ENCODE measurements at places on chromosomes 1 and 21.

GRCh38 chr1:191483988-191484387 lies 674.3 kb upstream of the RGS18 start:
- no peak for DNase-seq

- no peak for DNase-seq
Measured at GRCh38 chr1:223833948-223834347, 11.8 kb downstream of the TP53BP2 start.

- DNase-seq: no peak
Measured at GRCh38 chr1:112599477-112599876, 19.5 kb downstream of the ST7L start.

DNA sequence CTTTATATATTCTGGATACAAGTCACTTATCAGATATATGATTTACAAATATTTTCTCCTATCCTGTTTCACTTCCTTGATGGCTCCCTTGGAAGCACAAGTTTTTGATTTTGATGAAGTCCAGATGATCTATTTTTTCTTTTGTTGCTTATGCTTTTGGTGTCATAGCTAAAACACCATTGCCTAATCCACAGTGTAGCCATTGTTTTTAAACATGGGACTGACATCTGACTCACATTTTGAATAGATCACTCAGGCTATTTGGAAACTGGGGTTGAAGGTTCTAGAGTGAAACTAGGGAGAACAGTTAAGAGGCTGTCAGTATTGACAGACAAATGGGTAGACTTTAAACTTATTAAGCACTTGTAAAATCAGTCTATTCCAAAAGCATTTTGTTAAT lies 16.6 kb downstream of the AK4 start:
- no peak for DNase-seq

DNA sequence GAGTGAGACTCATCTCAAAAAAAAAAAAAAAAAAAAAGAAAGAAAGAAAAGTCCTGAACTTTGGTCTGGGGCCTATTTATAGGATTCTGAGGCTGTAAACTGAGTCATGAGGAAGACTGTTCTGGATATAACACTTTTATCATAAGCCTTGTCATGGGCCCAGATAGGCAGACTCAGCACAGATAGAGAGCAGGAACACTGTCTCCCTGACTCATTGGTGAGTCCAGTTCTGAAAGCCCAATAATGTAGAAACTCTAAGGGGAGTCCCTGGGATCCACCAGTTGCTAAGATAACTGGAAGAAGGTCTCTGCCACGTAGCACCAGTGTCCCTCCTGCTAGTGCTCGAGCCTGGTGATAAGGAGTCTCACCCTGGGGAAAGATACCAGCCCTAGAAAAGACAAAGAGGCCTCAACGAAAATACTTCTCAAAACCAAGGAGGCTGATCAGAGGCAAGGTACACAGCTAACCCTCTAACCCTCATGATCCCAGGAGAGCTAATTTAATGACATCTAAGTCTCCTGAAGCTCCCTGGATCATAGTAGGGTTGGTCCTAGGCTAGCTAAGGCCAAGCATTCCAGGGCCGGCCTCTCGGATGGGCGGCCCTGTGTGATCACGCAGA lies 43.5 kb downstream of the LPAR3 start:
- no peak for DNase-seq

DNA sequence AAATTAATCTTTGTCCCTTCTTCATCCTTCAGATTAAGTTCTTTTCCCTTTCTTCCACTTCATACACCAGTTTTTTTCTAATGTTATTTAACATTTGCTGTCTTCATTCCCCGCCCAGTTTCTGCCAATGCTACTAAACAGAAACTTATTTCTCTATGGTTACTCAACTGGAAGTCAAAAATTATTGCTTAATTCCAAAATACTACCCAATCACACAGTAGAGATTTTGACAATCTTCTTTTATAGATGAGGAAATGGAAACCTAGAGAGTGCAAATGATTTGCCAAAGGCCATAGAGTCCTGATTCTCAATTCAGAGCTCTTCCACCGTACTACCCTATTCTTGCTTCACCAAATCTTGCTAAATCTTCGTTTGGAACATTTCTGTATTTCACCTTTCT lies 58.1 kb upstream of the SH3GLB1 start:
- DNase-seq: no peak

DNA sequence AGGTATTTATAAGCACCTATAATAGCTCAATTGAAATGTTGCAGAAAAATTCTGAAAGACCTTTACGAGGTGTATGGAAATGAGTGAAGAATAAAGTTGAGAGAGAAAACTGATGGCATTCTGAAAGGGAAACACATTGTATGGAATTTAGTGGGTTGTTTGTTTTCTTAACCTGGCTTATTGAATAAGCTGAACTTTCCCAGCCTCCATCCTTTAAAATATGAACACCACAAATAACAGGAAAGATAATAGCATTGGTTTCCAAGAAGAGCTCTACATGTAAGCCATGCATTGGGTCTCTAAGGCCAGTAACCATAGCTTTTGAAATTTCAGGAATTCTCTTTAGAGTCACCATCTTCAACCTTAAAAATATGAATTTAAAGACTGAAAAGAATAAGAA lies 709.0 kb downstream of the USP25 start:
- no peak for DNase-seq

DNA sequence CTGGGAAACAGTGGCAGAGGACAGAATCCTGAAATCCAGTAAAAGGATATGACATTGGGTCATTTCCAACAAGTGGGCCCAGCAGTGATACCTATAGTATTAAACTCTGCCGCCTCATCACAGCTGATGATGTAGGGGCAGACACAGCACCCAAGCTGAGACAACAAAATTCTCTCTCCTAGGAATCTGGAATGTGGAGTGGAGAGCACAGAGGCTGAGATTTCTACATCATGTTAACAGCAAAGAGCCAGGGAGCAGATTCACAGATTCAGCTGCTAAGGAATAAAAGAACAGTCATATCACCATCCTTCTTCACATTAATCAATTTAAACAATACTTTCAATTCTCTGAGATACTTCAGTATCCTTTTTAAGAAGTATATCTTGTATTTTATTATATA lies 61.9 kb downstream of the CRP start:
- no peak for DNase-seq

GRCh38 chr1:227733751-227734545 lies 1.2 kb downstream of the JMJD4 start:
- peak; percentile 20 for DNase-seq

DNA sequence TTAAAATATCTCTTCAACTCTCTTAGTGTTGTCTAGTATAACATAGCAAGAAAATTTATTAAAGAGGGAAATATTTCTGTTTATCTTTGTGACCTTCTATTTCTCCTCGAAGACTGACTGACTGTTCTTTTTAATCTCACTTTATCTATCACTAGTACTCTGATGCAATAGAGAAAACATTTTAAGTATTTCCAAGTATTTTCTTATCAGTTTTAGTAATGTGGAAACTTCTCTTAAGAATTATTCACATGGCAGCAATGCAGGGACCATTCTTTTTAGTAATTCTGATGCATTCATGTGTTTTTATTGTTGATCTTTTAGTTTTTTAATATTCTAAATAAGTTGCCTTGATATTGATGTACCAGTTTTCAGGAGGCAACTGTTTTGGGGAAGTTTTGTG lies 115.7 kb downstream of the NEK7 start:
- no peak for DNase-seq

GRCh38 chr1:54859700-54860391 lies 27.1 kb downstream of the DHCR24 start:
- no peak for DNase-seq

GRCh38 chr1:67515324-67516080 lies 85.3 kb upstream of the SERBP1 start:
- DNase-seq: no peak

DNA sequence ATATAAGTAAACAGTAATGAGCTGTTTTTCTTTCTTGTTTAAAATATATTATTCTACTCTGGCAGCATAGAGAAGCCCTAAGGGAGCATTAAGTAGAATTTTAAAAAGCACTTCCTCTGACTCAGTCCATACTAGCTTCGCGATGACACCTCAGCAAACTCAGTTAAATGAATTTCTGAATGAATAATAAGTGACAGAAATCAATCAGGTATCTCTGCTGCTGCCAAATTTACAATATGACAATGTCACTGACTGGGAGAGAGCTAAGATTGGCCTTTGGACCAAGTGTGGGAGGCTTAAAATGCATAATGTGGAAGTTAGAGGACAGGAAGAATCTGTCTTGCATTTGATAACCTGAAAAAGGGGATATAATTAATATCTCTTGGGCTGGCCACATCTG lies 296.1 kb downstream of the HHIPL2 start:
- DNase-seq: no peak

- no peak for DNase-seq
Measured at GRCh38 chr1:88275259-88275862, 408.7 kb upstream of the PKN2 start.

GRCh38 chr1:244761279-244761678 lies 74.2 kb upstream of the COX20 start:
- no peak for DNase-seq

DNA sequence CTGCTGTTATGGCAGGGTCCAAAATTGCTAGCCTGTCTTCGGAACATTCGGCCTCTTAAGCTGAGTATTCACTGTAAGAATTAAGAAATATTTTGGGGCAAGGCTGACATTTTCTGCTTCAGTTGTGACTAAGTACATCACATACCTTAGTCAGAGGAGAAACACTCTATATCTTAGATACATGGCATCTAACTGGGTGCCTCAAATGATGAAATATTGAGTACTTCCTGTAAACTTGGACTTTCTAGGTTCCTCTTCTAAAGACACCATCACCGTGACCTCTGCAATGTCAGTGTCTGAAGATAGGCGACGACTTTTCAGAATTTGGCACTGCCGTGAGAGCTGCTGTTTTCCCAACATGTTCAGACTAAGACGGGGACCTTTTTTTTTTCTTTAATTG lies 65.6 kb downstream of the PCBP3 start:
- DNase-seq: no peak

GRCh38 chr1:93331412-93331811 lies 14.3 kb upstream of the DR1 start:
- no peak for DNase-seq

- no peak for DNase-seq
Measured at GRCh38 chr1:100734676-100735075, 15.1 kb downstream of the VCAM1 start.

GRCh38 chr21:35328856-35329455 lies 279.9 kb upstream of the RUNX1 start:
- DNase-seq: no peak

GRCh38 chr1:182641561-182641960 lies 37.4 kb upstream of the RGS16 start:
- DNase-seq: no peak

- no peak for DNase-seq
Measured at GRCh38 chr1:230592848-230593414, 49.4 kb upstream of the COG2 start.

DNA sequence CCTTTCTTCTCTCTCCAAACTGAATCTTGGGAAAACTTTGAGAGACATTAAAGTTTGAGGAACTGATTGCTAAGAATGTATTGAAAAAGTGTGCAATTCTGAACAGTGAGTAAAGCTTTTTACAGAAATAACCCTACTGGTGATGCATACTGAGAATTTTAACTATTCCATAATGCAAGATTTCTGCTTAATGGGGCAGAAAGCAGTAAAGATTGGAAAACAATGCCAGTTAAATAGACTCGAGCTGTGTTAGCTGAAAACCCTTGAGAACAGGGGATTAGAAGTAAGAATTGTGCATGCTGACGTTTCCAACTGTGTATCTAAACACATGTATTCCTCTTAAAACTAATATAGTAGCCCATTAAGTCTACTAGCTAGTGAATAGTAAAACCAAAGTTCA lies 1500.2 kb upstream of the PRMT6 start:
- no peak for DNase-seq

DNA sequence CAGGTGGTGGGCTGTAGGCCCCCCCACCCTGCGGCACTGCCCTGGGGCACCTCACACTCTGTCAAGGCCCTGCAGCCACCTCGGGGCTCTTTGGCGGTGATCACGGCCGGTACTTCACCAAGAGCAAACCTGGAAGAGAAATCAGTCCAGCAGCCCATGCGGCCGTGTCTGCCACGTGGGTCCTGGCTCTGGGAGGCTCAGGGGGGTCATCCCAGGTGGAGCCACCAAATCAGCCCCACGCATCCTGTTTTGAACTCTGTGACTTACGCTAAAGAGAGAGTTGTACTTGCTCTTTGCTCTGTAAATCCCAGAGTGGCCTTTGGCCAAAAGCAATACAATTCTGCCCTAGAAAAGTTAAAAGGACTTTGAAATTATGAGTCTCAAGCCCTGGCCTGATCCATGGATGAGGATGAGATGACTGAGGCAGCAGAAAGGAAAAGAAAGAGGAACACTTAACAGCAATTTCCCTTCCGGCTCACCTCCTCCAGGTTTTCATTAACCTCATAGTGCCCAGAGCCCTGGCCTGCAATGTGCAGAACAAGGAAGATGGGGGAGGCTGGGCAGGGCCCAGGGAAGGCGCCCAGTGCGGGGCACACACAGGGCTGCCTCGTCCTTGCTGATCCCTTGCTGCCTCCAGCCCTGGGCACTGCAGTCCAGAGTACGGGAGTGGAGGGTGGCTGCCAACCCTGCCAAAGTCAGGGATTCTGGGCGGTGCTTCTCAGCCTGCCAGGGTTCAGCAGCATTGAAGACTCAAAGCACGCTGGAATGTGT lies 337.0 kb downstream of the MATN1 start:
- DNase-seq: no peak

GRCh38 chr1:87965193-87965592 lies 636.5 kb downstream of the LMO4 start:
- DNase-seq: no peak

DNA sequence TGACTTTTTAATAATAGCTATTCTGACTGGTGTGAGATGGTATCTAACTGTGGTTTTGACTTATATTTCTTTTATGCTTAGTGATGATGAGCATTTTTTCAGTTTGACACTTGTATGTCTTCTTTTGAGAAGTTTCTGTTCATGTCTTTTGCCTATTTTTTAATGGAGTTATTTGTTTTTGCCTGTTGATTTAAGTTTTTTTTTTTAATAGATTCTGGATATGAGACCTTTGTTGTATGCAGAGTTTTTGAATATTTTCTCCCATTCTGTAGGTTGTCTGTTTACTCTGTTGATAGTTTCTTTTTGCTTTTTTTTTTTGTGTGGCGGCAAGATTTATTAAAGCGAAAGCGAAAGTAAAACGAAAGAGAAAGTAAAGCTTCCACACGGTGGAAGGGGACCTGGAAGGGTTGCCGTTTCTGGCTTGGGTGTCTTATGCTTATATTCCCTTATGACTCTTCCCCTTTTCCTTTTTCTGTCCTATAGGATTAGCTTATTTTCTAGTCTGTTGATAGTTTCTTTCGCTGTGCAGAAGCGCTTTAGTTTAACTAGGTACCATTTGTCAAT lies 67.6 kb downstream of the TBX19 start:
- DNase-seq: no peak
